ENCODE measurements at places on chromosomes 5 and 9.
A peak's percentile ranks its signal among the peaks of the same experiment; 100 is the strongest.

GRCh38 chr9:2138646-2139045, 123.5 kb downstream of the SMARCA2 start:
- DNase-seq = no peak

DNA sequence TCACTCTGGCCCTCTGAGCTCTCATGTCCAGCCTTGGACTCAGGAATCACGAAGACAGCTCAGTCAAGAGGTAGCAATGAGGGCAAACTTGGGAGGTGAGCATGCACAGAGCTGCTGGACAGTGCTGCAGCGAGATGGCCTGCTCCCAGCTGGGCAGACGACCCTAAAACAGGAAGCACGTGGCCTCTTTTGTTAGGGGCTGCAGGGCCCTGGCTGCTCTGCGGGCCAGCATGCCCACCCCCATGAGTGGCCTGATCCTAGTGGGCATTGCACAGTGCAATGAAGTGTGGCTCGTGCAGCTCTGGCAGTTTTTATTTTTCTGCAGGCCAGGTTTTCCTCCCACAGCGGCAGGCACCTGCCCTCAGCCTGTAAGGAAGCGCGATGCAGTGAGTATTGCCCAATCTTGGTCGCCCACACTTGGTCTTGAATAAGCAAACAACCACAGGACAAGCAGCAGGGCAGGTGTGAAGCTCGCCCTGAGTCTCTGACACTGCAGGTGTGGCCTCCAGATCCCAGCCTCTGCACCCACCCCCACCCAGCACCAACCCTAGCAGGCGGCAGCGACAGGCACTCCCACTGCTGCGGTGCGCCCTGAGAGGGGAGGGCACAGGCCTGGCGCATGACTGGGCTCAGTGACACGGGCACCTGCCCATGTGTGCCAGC, 60.8 kb downstream of the SEMA4D start:
- DNase-seq = peak; percentile 57

GRCh38 chr5:4868140-4868735, 271.9 kb upstream of the ADAMTS16 start:
- DNase-seq = peak; percentile 74

DNA sequence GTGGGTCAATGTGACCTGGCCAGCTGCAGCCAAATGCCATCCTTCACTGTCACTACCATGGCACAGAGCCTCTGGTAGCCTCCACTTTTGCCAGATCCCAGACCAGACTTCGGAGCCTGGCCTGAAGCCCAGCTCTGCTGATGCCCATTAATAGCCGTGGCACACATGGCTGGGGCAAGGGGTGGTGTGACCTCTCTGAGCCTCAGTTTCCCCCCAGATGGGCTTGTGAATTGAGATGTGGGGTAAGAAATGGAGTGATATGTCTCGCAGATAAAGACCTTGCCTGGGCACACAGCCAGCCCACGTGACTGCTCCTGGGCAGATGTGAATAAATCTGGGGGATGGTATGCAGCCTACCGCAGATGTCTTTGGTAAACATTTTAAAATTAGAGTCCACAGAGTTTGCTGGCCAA, 13.9 kb downstream of the SUSD3 start:
- DNase-seq = no peak

DNA sequence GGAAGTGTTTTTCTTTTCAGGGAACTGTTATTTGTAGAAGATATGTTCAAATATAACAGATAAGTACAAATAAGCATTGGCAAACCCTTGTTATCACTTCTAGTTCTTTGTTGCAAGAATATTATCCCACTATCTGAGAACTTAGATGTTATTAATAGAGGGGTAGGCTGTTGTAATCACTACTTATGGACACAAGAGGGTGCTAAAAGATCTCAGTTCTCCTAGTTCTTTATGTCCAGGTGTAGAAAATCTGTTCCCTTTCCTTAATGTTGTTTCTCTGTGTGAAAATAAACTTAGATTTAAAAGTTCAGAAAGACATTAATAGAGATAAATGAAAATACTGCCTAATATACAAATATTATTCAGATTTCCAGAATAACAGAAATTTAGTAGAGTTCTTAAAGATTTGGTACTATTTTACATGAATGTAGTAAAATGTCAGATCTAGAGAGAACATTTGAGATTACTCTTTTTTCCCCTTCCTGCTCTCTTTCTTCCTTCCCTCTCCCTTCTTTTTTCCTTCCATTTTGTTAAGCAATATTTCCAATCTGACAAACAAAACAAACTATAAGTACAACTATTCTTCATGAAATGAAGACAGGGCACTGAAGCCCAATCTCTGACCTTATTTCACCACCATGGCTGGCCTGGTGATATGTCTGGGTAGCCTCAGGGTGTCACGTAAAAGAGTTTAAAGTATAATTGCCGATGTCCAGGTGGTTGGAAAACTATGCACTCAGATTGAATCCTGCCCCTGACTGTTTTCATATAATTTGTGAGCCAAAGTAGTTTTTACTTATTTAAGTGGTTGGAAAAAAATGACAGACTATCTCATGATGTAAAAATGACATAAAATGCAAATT, 43.6 kb upstream of the C5orf46 start:
- peak; percentile 66 for DNase-seq

DNA sequence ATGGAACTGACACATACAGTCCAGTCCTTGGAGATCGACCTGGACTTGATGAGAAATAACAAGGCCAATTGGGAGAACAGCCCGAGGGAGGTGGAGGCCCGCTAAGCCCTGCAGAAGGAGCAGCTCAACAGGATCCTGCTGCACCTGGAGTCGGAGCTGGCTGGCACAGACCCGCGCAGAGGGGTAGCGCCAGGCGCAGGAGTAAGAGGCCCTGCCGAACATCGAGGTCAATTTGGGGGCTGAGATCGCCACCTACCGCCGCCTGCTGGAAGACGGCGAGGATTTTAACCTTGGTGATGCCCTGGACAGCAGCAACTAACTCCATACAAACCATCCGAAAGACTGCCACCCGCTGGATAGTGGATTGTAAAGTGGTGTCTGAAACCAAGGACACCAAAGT, 1610.1 kb upstream of the ACO1 start:
- DNase-seq = no peak

DNA sequence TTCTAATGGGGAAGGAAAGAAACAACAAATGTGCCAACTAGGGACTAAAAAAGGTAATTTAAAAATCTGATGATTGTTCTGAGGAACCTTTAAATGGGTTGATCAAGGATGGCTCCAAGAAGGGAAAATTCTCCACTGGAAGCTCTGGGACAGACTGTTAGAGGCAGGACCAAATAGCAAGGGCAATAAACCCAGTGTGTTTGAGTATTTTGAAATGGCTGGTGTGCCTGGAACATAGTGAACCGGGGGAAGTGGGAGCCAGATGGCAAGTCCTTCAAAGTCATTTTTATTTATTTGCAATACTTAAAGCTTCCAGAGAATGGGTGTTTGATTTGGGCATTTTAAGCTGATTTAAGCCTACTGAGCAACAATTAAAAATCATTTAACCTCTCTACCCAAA, 587.7 kb upstream of the MEF2C start:
- no peak for DNase-seq

DNA sequence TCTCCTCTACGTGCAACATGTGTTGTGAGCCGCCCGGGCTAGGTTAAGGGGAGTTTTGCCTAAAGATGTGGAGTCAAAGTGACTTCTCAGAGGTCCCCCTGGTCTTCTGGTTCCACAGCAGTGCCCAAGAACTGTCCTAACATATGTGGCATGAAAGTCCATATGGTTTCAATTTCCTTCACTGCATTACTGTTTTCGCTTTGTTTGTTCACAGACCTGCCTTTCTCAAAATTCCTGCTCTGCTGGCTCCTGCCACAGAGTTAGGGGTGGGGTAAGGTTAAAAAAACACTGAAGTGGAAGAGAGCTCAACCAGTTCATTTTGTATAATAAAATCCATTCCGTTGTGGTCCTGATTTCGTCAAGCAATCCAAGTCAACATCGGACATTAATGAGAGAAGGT, 289.4 kb downstream of the DMAC1 start:
- DNase-seq = no peak

- DNase-seq = no peak
Measured at GRCh38 chr5:115772731-115773475, 43.6 kb downstream of the CDO1 start.

GRCh38 chr5:101532430-101532829, 629.3 kb upstream of the ST8SIA4 start:
- no peak for DNase-seq

DNA sequence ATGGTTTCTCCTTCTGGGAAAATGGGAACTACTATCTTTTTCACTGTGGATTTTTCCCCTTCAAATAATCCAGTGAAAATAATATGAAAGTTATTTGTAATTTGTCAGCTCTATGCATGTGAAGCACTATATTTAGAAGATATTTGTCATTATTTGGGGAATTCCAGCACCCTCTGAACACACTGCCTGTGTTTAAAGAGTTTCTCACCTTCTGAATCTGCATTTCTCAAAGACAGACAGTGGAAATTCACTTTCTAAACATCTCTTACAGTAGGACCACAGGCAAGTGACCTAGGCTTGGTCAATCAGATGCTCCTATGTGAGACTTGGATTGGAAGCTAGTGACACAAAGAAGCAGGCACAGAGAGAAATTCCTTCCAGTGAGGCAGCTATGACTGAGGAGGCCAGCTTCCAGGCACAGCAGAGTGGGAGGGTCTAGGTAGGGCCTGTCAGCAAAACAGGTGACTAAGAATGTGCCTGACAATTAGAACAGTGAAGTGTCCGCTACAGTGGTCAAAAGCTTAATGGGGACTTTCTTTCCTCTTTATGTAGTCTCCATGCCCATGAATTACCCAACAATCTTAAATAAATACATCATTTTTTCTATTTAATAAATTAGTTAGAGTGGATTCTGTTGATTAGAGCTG, 167.2 kb downstream of the HMHB1 start:
- no peak for DNase-seq

- DNase-seq = no peak
Measured at GRCh38 chr9:93909242-93909616, 45.9 kb downstream of the BARX1 start.

DNA sequence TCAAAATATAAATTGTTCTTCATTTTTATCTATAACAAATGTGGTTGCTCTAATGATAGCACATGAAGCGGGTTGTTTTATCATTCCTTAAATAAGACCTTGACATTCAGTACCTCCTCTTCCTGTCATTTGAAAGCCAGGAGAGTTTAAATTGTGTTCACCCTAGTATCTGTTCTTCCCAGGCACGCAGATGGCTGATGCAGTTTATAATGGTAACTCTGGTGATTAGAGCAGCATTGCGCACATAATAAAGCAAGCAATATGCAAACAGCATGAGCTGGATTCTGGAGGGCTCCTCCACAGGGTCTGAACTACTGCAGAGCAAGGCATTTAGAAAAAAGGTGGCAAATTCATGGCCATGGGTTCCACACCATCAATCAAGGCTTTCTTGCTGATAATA, 307.8 kb downstream of the ENC1 start:
- no peak for DNase-seq

DNA sequence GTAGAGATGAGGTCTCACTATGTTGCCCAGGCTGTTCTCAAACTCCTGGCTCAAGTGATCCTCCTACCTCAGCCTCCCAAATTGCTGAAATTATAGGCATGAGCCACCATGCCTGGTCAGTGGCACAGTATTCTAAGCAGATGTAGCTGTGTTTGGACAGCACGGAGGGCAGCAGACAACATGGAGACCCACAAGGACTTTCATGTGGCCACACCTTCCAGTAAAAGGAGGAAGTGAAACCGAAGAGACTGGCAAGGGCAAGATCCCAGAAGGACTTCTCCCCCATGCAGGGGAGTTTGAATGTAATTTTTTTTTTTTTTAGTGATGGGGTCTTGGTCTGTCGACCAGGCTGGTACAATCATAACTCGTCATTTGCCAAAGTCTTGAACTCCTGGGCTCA, 172.2 kb downstream of the TRPM3 start:
- no peak for DNase-seq

GRCh38 chr9:136821826-136822544, 14.2 kb downstream of the RABL6 start:
- DNase-seq = no peak

GRCh38 chr5:159175547-159175946, 33.8 kb downstream of the RNF145 start:
- peak; percentile 22 for DNase-seq
